ENCODE measurements at places on chromosomes 2 and 18.

- no peak for DNase-seq
Observed at GRCh38 chr2:60504049-60504448, 49.4 kb downstream of the BCL11A start.

DNA sequence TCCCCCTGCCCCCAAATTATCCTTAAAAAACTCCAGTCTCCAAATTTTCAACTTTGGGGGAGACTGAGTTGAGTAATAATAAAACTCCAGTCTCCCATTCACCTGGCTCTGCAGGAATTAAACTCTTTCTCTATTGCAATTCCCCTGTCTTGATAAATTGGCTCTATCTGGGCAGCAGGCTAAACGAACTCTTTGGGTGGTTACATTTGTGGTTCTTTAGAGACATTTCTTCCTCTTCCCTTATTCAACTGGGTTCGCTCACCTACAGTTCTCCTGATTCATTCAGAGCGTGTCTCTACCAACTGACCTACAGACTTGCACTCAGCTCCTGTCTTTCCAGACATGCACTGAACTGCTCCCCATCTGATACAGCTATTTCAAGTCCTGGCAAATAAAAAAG, 17.1 kb upstream of the SOCS6 start:
- no peak for DNase-seq

GRCh38 chr2:144354953-144355352, 165.0 kb downstream of the ZEB2 start:
- no peak for DNase-seq

GRCh38 chr2:97994476-97994875, 1.3 kb downstream of the TMEM131 start:
- DNase-seq: no peak

GRCh38 chr18:13450289-13451212, 232.0 kb downstream of the LDLRAD4 start:
- no peak for DNase-seq

- no peak for DNase-seq
Observed at GRCh38 chr18:9941103-9941502, 27.3 kb downstream of the VAPA start.

Data from SK-MEL-5 (cell line).